ENCODE measurements at places on chromosomes 13 and 19. TPM values are rescaled to one million over a fixed set of nuclear protein-coding genes. Genes with fewer than 3 reads are reported as not detected.

Gene TEX26
- 0.44 TPM for total RNA-seq

Gene ZNF497
- total RNA-seq, result 0.87 TPM

Gene CFAP97D2
- total RNA-seq, result not detected

Gene FGF22
- total RNA-seq, result not detected

Gene IL4I1
- total RNA-seq, result 1.3 TPM

Gene SLITRK6
- 0.83 TPM for total RNA-seq

Gene BRSK1
- total RNA-seq, result 5.2 TPM

Gene FLT1
- total RNA-seq, result 1.3 TPM

Gene HCN2
- 1.7 TPM for total RNA-seq

Gene ZNF582
- total RNA-seq, result 2.6 TPM

Gene CEACAM19
- total RNA-seq, result 2.6 TPM

Gene RNF225
- total RNA-seq, result 0.66 TPM

Gene DDX39A
- 48.3 TPM for total RNA-seq

Gene JAK3
- total RNA-seq, result 2.6 TPM

Gene ADAMTSL5
- total RNA-seq, result 11.7 TPM

Gene PSG2
- 0.50 TPM for total RNA-seq

Measured in smooth muscle cell of trachea (primary cell).